Inflammatory macrophage (primary cell): ENCODE measurements at places on chromosomes 1 and 21.

DNA sequence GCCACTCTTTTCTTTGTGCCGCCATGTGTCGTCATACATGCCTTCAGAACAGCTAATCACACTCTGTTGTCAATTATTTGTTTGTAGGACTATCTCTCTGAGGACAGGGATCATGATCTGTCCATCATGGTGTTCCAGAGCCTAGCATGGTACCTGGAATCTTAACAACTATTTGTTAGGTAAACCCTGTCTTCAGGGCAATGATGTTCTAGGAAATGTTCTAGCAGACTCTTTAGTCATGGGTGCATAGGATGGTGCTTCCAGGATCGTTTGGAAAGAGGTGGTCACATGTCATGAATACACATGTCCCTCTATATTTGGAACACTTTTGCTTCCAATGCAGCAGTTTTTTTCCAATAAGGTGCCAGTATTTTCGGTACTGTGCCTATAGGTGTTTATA lies 18.2 kb upstream of the KIAA0040 start:
- no peak for DNase-seq

GRCh38 chr1:184755226-184756065 lies 788 bp upstream of the EDEM3 start:
- no peak for DNase-seq

GRCh38 chr1:90370686-90371447 lies 346.2 kb downstream of the BARHL2 start:
- no peak for DNase-seq

DNA sequence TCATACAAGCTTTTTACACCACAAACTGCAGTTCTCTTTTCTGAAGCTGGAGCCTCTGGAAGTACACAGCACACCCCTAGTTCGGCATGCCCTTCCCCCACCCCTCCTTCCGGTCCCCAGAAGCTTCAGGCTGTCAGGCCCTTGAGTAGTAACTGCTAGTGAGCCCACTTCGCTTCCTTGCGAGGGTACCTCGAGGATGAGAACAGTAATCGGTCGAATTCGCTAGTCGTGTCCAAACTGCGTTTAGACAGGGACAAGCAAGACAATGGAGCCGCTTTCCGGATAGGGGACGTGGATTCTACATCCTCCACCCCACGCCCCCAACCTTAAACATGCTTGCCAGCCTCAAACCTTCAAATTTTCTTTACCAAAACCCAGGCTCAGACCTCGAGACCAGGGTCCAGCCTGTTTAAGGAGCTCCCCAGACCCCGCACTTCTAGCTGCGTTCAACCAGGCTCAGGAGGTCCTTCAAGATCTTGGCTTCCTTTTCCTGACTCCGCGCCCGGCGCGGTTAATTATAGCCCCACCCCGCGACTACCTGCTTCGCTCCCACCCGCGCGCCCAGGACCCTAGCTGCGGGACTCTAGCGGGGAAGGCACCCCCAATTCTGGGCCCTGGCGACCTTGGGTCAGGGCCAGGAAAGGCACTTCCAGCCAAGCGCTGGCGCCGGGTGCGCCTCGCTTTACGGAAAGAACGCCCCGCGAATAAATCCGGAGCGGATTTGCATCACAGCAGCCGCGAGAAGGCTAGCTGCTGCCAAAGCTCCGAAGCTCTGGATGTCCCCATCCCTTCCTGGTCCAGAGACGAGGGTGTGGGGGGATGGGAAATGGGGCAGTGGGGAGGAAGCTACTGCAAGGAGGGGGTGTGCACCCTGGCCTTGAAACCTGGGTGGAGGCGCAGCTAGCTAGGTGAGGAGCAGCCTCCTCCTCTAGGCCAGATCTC lies 8.1 kb upstream of the TSPAN1 start:
- no peak for DNase-seq

- DNase-seq, result no peak
Observed at GRCh38 chr1:10252508-10252907, 42.1 kb downstream of the KIF1B start.

DNA sequence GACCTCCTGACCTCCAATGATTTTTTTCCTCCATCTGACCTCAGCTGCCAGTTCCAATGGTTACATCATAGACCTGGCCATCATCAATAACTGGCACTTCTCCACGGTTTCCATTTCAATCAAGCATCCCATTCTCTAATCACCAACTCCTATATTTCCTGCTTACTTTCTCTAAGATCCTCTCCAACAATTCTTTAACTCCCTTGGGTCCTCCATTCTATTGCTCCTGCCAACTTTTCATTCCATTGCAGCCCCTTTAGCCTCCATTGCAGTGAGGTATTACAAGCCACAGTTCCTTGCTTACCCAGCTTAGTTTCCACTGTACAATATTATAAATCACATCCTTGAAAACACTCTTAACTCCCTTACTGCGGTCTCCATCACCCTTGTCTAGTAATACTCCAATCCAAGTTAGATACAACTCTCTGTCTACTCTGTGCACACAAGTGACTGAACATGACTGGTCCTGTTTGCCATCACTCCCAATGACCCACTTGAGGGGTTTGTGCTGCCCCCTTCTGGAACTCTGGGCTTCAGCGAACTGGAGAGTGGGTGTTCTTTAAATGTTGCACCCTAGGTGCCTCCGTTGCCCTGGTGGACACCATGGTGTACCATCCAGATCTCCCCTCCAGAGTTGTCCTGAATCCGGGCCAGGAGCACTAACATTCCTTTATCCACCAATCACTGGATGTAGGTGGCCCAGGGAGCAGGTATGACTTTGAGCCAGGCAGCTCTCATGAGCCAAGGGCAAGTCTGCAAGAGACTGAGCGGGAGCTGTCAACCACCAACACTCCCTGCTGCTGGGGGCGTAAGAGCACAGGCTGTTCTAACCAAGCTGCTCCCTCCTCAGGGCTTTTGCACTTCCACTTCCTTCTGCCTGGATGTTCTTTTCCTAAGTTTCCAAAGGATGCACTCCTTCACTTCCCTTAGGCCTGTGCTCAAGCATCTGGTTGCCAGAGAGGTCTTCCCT lies 3.7 kb upstream of the FNDC7 start:
- peak; percentile 40 for DNase-seq

- no peak for DNase-seq
Observed at GRCh38 chr1:27531959-27532685, 42.2 kb upstream of the WASF2 start.

DNA sequence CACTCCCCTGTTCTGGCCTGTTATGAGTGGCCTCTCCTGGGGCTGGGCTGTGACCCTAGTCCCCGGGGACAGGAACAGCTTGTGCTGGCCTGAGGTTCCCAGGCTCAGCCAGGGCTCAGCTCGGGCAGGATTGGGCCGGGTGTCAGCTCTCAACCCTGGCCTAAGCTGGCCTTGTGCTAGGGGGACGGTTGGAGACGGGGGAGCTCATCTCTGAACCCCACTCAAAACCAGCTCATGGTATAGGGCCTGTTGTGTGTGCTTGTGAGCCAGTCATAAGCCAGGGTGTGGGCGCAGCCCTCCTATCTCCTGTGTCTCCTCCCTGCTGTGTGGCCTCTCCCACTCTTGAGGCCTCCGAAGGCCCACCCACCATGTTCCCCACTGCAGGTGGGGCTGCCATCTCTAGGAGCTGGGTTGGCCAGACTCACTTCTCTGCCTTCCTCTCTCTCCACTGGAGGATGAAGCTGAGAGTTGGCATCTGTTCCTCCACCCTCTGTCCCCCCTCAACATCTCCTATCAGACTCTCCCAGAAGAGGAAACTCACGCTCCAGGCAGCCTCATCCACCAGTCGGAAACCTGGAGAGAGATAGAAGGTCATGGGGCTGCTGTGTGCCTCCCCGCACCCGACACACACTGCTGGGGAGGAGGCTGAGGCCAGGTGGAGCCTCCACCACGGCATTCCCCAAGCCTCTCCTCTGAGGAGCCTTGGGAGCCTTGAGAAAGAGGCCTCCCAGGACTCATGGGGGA lies 1.4 kb downstream of the PEAR1 start:
- no peak for DNase-seq

- no peak for DNase-seq
Observed at GRCh38 chr1:40722622-40723021, 31.1 kb downstream of the NFYC start.

- DNase-seq, result no peak
Observed at GRCh38 chr1:21927533-21928237, 9.4 kb downstream of the HSPG2 start.

GRCh38 chr1:67605209-67605780 lies 79.7 kb upstream of the GADD45A start:
- DNase-seq, result no peak

GRCh38 chr1:93349231-93350135 lies 3.8 kb downstream of the DR1 start:
- no peak for DNase-seq

- DNase-seq, result no peak
Observed at GRCh38 chr21:32499249-32500055, 85.9 kb downstream of the TCP10L start.

DNA sequence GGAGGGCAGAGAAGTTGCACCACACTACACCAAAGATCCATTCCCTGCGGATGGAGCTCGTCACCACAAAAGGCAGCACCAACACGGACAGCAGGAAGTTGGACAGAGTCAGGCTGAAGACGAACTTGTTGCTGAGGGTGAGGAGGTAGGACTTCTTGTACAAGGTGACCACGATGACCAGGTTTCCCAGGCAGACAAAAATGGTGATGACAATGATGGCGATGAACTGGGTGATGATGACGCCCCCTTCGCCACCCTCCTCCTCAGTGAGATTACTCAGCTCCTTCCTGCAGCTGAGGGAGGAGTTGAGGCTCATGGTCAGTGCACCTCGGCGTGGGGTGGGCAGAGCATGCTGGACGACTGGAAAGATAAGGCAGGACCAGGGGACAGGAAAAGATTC lies 32.2 kb downstream of the GPR161 start:
- DNase-seq, result no peak

DNA sequence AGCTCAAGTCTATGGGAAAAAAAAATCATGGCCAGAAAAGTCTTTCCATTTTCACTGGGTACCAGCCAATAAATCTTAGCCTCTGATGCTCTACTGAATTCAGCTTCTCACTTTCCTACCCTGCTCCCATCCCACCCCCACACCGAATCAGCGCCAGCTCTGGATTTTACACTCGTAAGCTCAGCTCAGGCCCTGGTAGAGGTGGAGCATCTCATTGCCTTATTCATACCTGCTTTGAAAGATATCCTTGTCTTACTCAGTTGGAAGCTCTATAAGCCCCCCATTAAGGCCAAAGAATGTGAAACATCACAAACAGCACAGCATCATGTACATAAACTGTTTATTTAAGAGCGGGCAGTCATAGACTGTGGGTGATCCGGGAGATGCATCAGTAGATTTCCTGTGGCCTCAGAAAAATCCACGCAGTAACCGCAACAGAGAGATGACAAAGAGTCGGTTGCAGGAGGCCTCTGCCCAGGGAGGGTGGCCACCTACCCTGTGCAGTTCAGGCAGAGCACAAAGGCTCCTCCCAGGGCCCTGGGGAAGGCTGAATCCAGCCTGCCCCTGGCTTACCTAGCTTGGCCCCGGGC lies 36.4 kb upstream of the ETS2 start:
- no peak for DNase-seq

GRCh38 chr1:175158170-175158591 lies 34.4 kb downstream of the KIAA0040 start:
- DNase-seq, result no peak

- DNase-seq, result peak; percentile 94
Observed at GRCh38 chr1:153791648-153792253, 16.5 kb downstream of the SLC27A3 start.

- DNase-seq, result peak; percentile 93
Observed at GRCh38 chr1:243254233-243254926, 701 bp downstream of the CEP170 start.

DNA sequence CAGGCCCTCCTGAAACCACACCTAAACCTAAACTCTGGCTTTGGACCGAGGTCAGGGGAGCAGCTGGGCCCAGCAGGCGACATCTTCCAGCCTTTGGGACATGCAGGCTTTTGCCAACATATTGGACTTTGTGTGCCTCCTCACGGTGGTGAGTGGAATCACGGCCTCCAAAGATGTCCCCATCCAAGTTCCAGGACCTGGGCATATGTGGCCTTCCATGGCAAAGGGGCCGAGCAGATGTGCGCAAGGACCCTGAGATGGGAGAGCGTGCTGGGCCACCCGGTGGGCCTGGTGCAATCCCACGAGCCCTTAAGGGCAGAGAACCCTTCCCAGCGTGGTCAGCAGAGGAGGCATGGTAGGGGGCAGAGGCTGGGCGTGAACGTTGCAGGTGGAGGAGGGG lies 160.8 kb upstream of the C1orf174 start:
- DNase-seq, result no peak

- no peak for DNase-seq
Observed at GRCh38 chr1:57249511-57249910, 174.3 kb downstream of the DAB1 start.

- DNase-seq, result no peak
Observed at GRCh38 chr1:167460836-167461235, 57.5 kb downstream of the CD247 start.

- peak; percentile 81 for DNase-seq
Observed at GRCh38 chr21:45138199-45139002, 64.0 kb downstream of the ADARB1 start.

GRCh38 chr1:170674239-170674638 lies 10.3 kb downstream of the PRRX1 start:
- no peak for DNase-seq

DNA sequence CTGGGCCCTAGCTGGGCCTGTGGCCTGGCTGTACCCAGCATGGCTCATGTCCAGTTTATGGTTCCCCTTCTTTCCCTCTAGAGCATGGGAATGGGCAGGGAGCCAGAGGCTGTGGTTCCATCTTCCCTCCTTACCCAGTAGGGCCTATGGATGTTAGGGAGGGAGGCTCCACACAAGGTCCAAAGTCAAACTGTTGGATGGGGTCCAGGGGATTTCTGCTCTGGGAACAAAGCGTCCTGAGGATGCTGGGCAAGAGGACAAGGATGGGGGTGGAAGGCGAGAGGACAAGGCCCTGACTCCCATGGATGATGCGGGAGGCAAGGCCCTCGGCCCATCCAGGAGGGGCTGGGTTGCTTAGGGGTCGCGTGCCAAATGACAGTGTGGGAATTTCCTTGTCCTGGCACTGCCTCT lies 17.3 kb downstream of the CSF1 start:
- DNase-seq, result no peak

- no peak for DNase-seq
Observed at GRCh38 chr21:45029298-45029947, 45.0 kb upstream of the ADARB1 start.
